Nephron progenitor cell (in vitro differentiated cells): ENCODE measurements at places on chromosomes 6 and 20.

GRCh38 chr6:48472091-48472490, 361.1 kb upstream of the PTCHD4 start:
- DNase-seq, result no peak

DNA sequence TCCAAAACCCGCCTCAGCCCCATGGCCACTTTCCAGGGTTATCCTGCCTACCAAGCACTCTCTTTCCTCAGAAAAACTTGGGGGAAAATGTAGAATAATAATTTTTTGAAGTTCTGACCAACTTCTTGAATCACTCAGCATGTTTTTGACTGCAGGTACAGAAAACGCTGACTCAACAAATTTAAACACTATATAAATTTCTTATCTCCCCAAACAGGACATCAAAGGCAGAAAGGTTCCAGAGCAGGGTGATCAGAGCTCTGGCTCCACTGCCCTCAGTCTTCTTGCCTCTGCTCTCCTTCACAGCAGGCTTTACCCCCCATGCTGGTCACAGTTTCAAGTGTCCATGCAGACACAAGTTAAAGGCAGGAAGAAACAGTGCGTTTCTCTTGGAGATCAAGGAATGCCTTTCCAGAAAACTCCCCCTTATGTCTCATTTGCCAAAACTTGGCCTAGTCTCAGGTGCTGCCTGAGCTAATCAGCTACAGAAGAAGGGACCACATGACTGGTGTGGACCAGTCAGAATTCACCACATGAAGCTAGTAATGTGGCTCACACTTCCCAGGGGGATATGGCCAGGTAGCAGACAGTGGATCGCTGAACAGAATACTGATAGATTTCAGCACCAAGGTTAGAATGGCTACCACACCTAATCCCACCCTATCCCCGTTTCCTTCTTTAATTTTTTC, 24.4 kb upstream of the SLC17A3 start:
- DNase-seq, result no peak

- no peak for DNase-seq
Observed at GRCh38 chr6:152816055-152816454, 65.5 kb downstream of the VIP start.

- no peak for DNase-seq
Observed at GRCh38 chr6:2582268-2582667, 168.5 kb downstream of the MYLK4 start.

DNA sequence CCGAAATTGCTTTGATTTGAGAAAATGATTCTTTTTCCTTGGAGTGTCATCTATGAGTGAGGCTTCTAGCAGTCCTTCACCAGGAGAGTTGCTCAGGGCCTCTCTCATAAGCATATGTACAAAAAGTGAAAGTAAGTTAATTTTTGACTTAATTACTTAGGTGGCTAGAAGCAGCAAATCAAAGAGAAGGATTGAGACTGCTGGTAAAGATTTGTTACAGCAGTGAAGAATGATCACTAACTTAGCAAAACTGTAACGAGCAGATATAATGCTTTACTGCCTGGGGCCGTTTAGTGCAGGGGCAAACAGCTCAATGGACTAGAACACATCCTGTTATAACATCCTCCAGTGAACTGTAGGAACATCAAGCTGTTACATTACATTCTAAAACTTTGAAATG, 167.8 kb upstream of the RIPOR2 start:
- no peak for DNase-seq

DNA sequence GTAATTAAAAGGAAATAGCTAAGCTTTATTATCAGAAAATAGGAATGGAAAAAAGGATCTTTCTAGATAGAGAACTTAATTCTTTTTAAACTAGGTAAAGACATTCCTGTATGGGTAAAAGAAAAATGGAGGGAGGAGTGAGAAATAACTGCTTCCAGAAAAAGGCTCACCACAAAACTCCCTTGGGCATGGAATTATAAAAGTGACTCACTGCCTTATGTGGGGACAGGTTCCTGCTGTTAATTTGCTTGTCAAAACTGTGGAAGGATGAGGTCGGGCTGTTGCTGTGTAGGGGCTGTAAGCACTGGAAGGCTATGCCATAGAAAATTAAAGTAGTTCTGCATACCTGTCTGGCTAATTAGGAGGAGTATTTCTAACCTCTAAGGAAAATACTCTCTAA, 158.7 kb downstream of the UBE3D start:
- DNase-seq, result no peak

DNA sequence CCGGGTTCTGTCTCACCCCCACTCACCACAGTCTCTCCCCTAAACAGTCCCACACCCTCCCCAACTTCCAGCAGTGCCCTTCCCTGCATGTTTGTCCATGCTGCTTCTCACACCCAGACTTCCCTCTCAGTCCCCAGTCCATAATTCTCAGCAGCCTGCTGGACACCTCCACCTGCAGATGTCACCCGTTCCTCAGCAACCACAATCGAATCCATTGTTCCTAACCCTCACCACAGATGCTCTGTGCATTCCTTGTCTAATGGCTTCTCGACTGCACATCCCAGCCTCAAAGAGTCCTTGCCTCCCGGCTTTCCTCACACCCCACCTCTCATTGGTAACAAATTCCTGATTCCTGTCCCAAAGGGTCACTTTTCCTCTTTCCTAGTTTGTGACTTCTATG, 55.6 kb downstream of the GOPC start:
- no peak for DNase-seq

GRCh38 chr6:137217801-137218472, 1.2 kb downstream of the IFNGR1 start:
- peak; percentile 4 for DNase-seq

- no peak for DNase-seq
Observed at GRCh38 chr20:21681922-21682318, 23.5 kb upstream of the PAX1 start.

DNA sequence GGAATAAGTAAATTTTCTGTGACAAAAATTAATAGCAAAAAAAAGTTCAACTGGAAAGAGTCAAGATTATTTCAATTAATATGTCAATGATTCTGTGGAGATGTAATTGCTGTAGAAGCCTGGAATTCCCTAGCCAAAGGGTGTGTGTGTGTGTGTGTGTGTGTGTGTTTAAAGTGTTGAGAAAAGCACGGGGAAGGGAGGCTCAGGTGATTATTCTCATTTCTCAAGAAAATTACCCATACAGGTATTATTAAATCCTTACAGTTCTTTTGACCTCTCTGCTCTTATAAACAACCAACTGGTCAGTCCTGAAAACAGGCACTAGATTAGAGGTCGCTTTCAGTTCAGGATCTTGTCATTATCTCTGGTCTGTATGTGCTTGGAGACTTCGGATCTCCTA, 129.3 kb upstream of the SASH1 start:
- no peak for DNase-seq

- DNase-seq, result peak; percentile 87
Observed at GRCh38 chr6:112087136-112087911, at the start of the genes FAM229B and TUBE1. Gene FAM229B, plus strand, starts transcription at chr6:112087591. Its CDS starts 11,693 bp downstream, at chr6:112099284. Gene TUBE1, minus strand, starts transcription at chr6:112087482. Its CDS starts 48 bp downstream, at chr6:112087434.

GRCh38 chr6:110491644-110492317, 15.4 kb upstream of the SLC22A16 start:
- DNase-seq, result no peak

DNA sequence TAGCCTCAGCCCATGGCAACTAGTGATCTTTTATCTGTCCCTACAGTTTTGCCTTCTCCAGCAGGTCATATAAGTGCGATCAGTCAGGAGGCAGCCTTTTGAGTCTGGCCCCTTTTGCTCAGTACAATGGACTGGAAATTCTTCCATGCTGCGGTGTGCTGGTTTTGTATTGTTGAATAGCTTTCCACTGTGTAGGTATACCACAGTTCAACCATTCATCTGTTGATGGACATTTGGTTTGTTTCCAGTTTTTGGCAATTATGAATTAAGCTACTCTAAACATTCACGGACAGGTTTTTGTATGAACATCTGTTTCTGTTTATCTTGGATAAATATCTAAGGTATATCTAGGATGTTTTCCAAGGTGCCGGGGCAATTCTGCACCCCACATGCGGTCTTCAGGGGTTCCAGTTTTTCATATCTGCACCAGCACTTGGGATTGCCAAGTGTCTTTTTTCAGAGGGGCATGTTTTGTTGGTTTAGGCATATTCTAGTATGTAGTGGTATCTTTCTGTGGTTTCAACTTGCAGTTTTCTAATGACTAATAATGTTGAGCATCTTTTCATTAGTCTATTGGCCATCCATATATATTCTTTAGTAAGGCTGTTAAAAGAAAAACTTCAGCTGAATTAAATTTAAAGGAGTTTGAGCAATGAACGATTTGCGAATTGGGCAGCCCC, 141.0 kb downstream of the TFAP2C start:
- no peak for DNase-seq

- DNase-seq, result no peak
Observed at GRCh38 chr20:13554706-13555105, 84.0 kb downstream of the TASP1 start.

DNA sequence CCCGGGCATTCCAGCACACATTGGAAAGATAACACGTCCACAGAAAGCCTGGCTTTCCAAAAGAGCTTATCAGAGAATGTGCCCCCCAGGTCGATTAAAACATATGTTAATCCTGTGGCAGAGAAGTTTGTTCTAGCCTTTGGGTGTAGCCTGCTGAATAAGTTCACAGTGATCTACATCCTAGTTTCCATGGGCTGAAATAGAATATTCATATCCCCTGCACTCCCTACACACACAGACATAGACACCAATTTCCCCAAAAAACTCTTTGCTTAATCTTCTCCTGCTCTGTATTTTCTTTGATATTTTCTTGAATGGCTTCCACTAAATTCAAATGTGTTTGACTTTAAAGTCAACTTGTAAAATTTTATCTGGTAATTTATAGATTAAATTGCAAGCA, 1.6 kb downstream of the LPA start:
- no peak for DNase-seq

- peak; percentile 37 for DNase-seq
Observed at GRCh38 chr6:46655803-46656202, 3.0 kb downstream of the SLC25A27 start.

- DNase-seq, result no peak
Observed at GRCh38 chr20:227439-228105, 514 bp downstream of the DEFB129 start.

DNA sequence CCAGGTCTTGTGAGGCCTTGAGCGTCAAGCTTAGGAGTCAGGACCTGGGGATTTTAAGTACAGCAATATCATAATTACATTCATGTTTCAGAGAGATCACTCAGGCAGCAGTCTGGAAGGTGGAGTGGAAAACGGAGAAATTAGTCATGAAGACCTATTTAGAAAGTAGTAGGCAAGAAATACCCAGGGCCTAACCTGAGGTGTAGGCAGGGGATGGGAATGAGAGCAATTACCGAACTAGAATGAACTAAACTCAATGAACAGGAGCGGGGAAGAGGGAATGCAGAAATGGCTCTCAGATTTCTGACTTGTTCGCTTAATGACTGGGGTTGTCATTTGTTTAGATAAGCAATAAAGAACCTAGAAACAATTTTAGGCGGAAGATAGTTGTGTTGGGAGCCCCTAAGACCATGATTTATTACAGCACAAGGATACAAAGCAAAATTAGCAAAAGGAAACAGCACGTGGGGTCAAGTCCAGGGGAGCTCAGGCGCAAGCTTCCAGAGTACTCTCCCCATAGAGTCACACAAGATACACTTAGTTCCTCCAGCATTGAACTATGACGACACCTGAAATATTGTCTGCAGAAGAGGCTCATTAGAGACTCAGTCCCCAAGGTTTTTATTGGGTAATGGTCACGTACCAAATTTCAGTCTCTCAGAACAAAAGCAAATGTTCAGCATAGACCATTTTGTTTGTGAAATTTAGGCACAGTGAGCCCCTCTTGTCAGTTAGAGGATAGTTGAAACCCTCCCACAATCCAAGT, 178.8 kb upstream of the AKAP12 start:
- DNase-seq, result no peak

DNA sequence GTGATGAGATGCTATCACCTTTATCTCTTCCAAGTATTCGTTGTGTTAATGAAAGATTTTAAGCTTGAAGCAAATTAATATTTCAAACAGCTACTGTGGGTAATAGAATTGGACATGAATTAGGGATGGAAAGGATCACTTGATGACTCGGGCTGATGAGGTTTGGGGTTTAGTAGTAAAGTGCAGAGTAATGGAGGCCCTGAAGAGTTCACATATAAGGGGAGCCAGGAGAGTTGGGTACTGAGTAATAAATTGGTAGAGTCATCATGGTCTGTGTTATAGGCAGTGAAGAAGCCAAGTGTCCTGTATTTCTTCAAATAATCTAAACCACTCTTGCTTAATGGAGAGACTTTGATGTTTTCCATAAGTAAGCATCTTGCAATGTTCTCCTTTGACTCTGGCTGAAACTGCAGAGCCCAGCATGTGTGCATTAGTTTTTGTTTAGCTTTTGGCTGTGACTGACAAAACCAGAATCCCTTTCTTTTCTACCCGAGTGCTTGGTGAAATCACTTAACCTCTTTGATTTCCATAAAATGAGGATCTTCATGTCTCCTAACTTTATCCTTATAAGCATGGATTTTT, 57.6 kb downstream of the L3MBTL3 start:
- no peak for DNase-seq

DNA sequence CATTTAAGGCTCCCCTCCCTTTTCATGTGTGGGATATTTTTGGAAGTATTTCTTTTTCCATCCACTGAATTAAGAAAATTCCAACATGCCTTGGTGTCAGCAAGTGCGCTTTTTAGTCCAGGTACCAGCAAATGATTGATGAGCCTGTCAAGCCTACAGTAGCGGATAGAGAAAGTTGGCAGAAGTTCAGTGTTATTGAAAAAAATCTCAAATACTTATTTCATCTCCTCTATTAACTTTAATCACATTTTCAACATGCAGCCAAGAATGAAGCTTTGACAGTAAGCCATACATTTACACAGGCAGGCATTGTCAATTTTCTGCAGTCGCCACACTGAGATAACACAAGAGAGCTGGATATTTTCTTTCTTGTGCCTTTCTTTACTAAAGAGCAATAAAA, 50.4 kb downstream of the BLOC1S5 start:
- DNase-seq, result no peak

GRCh38 chr6:148195511-148195910, 147.1 kb upstream of the SASH1 start:
- no peak for DNase-seq

GRCh38 chr6:12884983-12885382, 168.4 kb downstream of the PHACTR1 start:
- DNase-seq, result no peak

GRCh38 chr6:56484669-56485068, 158.0 kb downstream of the DST start:
- no peak for DNase-seq

DNA sequence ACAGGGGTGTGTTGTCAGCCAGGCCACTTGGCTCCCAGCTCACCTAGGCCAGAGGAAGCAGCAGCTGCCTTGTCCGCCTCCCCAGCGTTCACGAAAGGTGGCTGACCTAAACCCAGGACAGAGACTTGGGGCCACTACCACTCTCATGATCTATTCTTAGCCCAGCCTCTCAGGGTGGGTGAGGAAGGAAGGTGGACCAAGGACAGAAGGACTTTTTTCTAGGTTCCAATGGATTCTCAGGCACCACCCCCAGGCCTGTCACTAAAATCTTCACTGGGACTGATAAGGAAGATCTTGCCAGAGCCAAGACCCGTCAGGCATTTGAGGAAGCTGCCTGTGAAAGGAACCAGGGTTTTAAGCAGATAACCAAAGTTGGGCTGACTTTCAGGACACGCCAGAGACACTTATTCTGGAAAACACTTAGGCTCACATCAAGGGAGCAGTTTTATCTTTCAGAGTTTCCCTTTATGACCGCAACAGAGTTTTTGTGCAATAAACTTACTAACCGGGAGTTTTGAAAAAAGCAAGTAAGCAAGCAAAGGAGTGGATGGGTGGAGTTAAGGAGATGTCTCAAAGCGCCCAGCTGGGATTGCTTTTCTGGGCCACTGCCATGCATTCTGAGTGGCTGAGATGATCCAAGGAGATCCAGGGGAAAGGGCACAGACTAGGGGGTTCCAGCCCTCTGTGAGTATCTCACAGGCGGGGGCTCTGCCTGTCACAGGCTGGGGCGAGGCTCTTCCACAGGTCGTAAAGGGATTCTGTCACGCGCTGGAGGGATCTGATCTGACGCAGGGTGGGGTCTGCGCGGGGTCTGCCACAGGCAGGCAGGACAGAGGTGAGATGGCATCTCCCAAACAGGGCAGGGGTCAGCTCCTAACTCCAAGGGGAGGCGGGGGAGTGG, 989 bp downstream of the FITM2 start:
- DNase-seq, result no peak
